ENCODE measurements at places on chromosomes 4 and X.

- no peak for DNase-seq
- no peak overlapping the region for H3K4me3 ChIP-seq
- H3K4me1 ChIP-seq: no peaks in the 10 kb centered on the region
- H3K27ac ChIP-seq: no peak overlapping the region
These were observed 648.1 kb downstream of the RPA4 start for GRCh38 chrX:97531825-97532224.

DNA sequence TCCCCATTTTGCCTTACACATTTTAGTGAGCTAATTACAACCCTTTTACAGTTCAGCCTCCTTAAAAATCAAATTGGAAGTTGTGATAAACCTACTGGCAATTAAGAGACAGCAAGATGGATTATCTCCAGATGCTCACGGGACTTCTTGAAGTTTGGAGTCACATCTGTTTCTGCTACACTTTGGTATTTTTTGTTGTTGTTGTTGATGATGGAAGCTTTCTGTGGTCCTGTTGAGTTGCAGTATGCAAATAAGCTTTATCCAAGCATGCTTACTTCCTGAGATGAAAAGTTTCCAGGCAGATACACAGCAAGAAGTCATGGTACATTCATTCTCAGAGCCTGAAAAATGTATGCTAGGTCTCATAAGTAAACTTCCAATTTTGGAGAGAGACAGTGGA, 670.0 kb upstream of the AMOT start:
- DNase-seq: no peak
- no peak overlapping the region for H3K4me3 ChIP-seq
- no peaks in the 10 kb centered on the region for H3K36me3 ChIP-seq

DNA sequence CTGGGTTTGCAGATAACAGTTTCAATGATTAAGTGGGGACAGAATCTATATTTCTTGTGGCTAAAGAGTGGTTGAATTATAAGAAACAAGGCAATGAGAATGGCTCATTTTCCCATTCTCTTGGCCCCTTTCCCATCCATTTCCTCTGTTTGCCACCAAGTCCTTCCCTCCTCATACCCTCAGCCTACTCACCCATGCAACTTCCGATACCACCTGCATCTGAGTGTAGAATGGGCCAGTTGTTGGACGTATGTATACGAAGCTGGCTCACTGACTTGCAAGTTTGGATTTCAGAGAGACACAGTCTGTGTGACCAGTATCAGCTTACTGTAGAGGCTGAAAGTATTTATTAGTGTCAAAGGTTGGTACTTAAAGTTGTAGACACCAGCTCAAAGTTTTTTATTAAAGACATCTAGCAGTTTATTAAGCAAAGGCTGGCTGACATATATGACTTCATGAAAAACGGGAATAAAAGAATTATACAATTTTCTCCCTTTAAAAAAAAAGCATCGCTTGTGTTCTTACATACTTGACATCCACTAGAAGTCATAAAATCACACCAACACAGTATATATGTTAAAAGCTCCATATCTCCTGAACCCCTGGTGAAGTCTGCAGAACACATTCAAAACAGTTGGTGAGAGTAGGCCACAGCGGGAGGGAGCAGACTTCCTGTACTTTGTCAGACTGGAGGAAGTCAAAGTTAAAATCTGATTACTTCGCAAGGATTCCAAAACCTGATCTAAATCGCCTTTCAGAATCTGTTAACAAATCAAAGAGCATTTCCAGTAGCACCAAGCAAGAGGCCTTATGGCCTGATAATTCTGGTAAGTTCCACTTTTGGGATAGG, 22.4 kb upstream of the STIM2 start:
- no peaks in the 10 kb centered on the region for H3K27me3 ChIP-seq
- no peak for DNase-seq
- no peak overlapping the region for H3K27ac ChIP-seq
- no peaks in the 10 kb centered on the region for H3K36me3 ChIP-seq

GRCh38 chrX:43961699-43962098, 11.5 kb downstream of the NDP start:
- DNase-seq: no peak
- no peaks in the 10 kb centered on the region for H3K4me1 ChIP-seq
- no peaks in the 10 kb centered on the region for H3K27me3 ChIP-seq
- H3K27ac ChIP-seq: no peak overlapping the region
- no peaks in the 10 kb centered on the region for H3K36me3 ChIP-seq

DNA sequence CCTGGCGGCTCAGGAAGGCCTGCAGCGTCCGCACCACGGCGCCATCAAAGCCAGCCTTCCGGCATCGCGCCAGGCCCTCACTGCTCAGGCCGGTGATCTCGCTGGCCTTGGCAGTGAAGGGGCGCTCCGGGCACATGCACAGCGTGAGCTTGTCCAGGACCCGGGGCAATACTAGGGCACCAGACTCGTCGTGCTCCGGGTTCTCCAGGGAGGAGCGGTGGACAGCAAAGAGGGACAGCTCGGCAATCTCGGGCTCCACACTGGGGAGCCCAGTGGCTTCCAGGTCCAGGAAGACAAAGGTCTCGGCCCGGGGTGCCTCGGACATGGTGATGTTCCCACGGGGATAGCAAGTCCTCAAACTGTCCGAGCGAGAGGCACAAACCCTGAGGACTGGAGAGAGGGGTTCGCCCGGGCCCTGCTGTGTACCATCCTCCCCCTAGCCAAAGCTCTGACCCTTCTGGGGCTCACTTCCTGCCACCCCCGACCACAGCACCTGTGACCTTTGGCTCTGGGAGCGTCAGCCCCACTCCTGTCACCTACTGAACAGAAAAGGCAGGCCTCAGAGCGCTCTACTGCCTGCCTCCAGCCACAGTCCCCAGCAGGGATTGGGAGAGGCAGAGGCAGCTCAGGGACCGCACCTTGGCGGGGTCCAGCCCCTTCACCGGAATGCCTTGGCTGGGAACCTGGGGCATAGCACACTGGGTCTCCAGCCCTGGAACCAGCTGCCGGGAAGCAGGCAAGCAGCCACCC, 575 bp downstream of the TREX2 start:
- H3K4me1 ChIP-seq: no peaks in the 10 kb centered on the region
- DNase-seq: peak; percentile 48
- H3K27me3 ChIP-seq: no peaks in the 10 kb centered on the region
- H3K36me3 ChIP-seq: no peaks in the 10 kb centered on the region

DNA sequence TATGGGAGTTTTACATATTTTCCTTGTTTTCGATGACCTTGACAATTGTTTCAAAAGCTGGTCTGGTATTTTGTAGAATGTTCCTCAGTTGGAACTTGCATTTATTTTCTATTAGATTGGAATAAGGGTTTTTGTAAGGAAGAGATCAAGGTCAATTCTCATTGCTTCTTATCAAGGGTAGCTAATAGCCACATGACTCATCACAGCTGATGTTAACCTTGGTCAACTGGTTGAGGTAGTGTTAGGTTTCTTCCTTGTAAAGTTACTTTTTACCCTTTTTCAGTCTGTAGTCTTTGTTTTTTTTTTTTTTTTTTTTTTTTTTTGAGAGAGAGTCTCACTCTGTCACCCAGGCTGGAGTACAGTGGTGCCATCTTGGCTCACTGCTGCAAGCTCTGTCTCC, 257.2 kb downstream of the SNCA start:
- no peak for DNase-seq

GRCh38 chr4:142404191-142404611, 441.9 kb downstream of the INPP4B start:
- no peak overlapping the region for H3K27ac ChIP-seq
- H3K4me1 ChIP-seq: no peaks in the 10 kb centered on the region
- no peaks in the 10 kb centered on the region for H3K36me3 ChIP-seq
- no peak for DNase-seq

GRCh38 chr4:52661966-52662690, 3.0 kb upstream of the USP46 start:
- no peak for DNase-seq
- H3K36me3 ChIP-seq: no peaks in the 10 kb centered on the region
- no peak overlapping the region for H3K27ac ChIP-seq
- no peaks in the 10 kb centered on the region for H3K27me3 ChIP-seq
- no peak overlapping the region for H3K4me3 ChIP-seq
- H3K4me1 ChIP-seq: peaks cover 8% of the 10 kb centered on the region

DNA sequence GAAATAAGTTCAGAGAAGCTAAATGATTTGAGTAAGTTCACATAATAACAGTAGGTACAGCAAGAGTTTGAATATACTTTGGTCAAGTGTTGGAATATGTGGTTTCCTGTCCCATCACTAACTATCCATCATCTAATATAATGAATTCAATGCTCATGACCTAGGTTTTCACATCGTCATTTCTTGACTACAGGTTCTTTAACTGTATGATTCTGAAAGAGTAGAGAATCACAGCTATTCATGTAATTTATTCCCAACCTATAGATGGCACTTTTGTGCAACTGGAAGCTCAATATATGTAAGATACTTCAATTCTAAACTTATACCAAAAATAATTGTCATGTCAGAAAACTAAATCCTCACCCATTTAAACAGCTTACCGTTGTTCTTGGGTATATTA, 53.1 kb downstream of the TIGD2 start:
- H3K27ac ChIP-seq: no peak overlapping the region
- no peaks in the 10 kb centered on the region for H3K36me3 ChIP-seq
- no peaks in the 10 kb centered on the region for H3K27me3 ChIP-seq

- H3K36me3 ChIP-seq: no peaks in the 10 kb centered on the region
- no peak overlapping the region for H3K4me3 ChIP-seq
- no peaks in the 10 kb centered on the region for H3K27me3 ChIP-seq
- DNase-seq: no peak
- no peak overlapping the region for H3K27ac ChIP-seq
These were observed 41.0 kb upstream of the UCP1 start for GRCh38 chr4:140609548-140610425.

DNA sequence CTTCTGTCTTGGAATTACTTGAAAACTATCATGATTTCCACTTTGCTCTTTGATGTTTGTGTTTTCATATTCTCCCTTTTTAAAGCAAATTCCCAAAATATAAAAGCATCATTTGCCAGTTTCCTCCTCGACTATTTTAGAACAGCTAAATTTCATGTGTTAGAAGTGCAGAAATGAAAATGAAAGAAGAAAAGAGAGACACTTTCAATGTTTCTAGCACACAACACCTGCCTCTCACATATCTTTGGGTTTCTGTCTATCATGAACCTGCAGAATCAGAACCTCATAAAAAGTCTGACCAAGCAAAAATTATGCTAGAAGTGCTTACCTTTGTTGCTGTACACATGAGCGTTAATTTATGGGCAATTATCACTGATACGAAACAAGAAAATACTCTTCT, 1.9 kb upstream of the NEUROG2 start:
- H3K27ac ChIP-seq: no peak overlapping the region
- no peaks in the 10 kb centered on the region for H3K36me3 ChIP-seq
- H3K4me1 ChIP-seq: peaks cover 16% of the 10 kb centered on the region
- H3K4me3 ChIP-seq: no peak overlapping the region

DNA sequence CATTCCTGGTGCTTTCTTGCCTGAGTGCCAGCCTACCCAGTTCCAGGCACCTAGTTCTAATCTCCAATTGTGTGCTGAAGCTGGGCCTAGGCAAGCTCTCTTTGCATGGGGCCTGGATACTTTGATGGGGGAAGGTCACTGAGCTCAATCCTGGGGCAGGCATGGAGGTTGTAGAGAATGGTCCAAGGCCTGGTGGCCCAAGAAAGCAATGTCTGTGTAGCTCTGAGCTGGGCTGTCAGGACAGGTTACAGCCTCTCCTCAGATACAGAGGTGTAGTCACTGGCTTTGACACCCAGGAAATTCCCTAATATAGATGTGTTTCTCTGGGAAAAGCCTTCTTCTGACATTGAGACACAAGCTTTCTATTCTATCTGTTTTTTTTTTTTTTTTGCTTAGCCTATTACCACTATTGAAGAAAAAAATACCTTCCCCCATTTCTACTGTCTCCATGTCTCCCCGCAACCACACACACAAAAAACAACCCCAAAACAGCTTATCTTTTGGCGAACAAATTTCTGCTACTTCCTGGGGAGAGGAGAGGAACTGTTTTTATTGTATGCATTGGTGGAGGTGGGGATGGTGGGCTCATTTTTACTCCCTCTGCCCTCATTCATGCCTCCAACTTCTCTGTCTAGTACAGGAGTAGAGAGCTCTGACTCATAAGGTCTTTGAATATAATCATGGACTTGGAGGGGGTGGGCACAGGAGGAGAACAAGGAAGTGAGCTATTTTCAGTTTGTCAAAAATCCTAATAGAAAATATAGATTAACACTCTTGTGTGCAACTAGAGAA, 66.7 kb upstream of the DHX15 start:
- no peaks in the 10 kb centered on the region for H3K36me3 ChIP-seq
- no peak for DNase-seq
- H3K4me1 ChIP-seq: no peaks in the 10 kb centered on the region
- H3K27me3 ChIP-seq: no peaks in the 10 kb centered on the region
- H3K4me3 ChIP-seq: no peak overlapping the region

DNA sequence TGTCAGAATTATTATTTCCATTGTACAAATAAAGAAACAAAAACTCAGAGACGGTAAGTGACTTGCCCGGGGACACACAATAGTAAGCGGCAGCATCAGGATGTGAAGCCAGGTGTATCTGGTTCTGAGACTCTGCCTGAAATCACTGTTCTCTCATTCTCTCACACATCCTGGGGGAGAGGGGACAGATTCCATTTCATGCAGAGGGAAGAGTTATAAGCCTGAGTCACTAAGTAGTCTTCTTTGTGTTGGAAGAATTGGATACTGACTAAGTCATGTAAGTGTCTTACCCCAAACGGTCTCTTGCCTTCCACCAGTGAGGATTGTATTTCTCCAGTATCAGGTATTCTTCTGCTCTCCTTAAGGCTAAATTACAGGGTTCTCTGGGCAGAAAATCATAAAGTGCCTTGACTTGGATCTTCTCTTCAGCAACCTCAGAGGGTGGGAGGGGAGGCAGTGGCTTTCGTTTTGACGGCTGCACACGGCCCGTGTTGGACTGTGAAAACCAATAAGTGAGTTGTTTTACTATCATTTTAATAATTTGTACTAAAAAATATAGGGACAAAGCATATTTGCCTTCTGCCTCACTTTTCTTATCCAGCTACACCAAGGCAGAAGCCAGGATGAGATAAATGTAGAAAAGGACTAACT, 21.9 kb downstream of the TXK start:
- no peaks in the 10 kb centered on the region for H3K27me3 ChIP-seq
- no peak overlapping the region for H3K27ac ChIP-seq
- no peak overlapping the region for H3K4me3 ChIP-seq
- H3K4me1 ChIP-seq: no peaks in the 10 kb centered on the region
- DNase-seq: no peak
- no peaks in the 10 kb centered on the region for H3K36me3 ChIP-seq
